ENCODE measurements at places on chromosomes 6 and 20.

- H3K27ac ChIP-seq, result no peak overlapping the region
- H3K4me3 ChIP-seq, result no peak overlapping the region
- H3K27me3 ChIP-seq, result no peaks in the 10 kb centered on the region
- DNase-seq, result no peak
- H3K36me3 ChIP-seq, result no peaks in the 10 kb centered on the region
Measured at GRCh38 chr20:58399926-58400325, 10.9 kb downstream of the VAPB start.

GRCh38 chr20:37907677-37908401 is 4.9 kb downstream of the VSTM2L start:
- no peak overlapping the region for H3K4me3 ChIP-seq
- H3K4me1 ChIP-seq, result peaks cover 23% of the 10 kb centered on the region
- no peak overlapping the region for H3K27ac ChIP-seq

- H3K36me3 ChIP-seq, result no peaks in the 10 kb centered on the region
- no peaks in the 10 kb centered on the region for H3K27me3 ChIP-seq
- no peak overlapping the region for H3K4me3 ChIP-seq
- H3K27ac ChIP-seq, result no peak overlapping the region
- DNase-seq, result no peak
Measured at GRCh38 chr6:90695316-90695715, 108.4 kb upstream of the MAP3K7 start.

DNA sequence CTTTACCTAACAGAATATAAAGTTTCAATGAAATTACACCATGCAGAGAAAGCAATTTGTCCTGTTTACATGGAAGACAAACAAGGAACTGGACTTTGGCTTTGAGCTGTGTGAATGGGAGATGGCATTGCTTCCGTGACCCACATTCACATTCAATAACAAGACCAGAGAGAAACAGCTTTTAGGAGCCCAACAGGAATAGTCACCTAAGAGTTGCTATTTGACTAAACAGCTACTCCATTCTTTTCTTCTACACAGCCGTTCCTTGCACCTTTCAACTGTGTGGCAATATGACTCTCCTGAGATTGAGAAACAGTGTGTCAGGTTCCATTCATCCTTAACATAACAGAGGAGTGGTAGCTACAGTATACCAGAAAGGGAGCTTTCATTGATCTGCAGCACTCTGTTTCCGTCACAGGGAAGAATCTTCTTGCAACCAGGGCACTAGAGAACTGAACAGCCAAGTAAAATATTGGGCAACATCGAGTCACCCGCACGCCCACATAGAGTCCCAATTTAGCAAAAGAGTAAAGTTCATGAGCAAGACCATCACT is 355.1 kb downstream of the HAO1 start:
- no peak overlapping the region for H3K27ac ChIP-seq
- H3K4me1 ChIP-seq, result peaks cover 4% of the 10 kb centered on the region
- DNase-seq, result peak; percentile 52
- H3K27me3 ChIP-seq, result no peaks in the 10 kb centered on the region

DNA sequence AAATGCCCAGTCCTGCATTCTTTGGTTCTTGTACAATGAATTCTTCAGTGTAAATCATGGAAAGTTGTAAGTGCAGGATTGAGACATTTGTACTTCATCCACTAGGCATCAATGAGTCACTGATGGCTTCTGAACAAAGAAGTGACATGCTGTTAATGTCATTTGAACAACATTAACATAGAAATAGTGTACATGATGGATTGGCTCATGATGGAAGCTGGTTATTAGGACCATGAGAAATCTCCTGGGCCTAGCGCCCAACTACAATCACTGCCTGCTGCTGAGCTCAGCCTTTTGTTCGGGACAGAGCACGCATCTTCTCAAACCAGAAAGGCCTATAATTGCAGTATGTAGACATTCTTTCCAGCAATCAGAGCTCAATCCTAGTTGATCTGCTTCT is 316.8 kb upstream of the TSHZ2 start:
- peaks cover 16% of the 10 kb centered on the region for H3K27me3 ChIP-seq
- DNase-seq, result no peak
- H3K36me3 ChIP-seq, result no peaks in the 10 kb centered on the region
- H3K4me3 ChIP-seq, result no peak overlapping the region

DNA sequence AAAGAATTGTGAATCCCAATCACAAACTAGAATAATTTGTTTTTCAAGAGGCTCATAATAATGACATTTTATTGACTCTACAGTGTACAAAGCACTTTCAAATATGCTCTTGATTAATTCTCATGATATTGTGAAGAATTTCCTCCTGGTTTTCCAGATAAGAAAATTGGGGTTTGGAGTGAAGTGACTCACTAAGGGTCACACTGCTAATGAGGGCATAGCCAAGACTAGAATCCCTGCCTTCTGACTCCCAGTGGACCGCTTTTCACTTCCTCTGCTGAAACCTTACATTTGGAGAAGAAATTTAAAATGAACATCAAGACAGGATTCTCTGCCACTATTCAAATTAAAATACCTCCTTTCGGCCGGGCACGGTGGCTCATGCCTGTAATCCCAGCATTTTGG is 38.3 kb upstream of the LTV1 start:
- no peak for DNase-seq
- H3K27ac ChIP-seq, result no peak overlapping the region
- peaks cover 10% of the 10 kb centered on the region for H3K36me3 ChIP-seq

DNA sequence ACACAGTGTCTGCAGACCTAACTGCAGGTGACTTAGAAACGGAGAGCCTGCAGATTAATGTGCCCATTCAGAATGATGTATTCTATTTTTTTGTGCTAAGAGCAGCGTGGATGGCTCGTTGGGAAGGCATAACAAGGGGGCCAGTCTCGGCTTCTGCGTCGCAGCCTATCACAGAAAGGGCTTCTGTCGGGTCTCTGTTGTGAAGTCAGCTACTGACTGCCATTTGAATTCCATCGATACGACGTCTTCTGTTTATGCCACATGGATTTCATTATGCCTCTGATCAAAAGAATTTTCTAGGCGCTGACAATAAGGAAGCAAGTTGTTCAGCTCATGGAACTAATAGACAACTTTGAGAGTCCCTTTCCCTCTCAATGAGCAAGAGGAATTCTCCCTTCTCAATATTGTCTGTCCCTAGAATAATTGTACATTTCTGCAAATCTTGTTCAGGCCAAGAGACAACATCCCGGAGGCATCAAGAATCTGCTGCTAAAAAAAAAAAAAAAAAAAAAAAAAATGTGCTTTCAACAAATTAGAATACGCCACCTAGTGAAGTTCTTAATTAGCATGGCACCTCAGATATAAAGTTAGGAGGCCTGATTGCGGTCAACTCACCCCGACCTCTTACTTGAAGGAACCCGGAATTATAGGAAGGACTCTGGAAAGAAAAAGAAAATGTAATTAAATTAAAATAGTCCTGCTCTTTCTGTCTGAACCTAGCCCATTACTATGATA is 223.9 kb downstream of the TSHZ2 start:
- DNase-seq, result peak; percentile 48
- no peaks in the 10 kb centered on the region for H3K36me3 ChIP-seq
- no peak overlapping the region for H3K27ac ChIP-seq
- H3K4me1 ChIP-seq, result 0 out of 2 replicates have a peak, but pooled peaks cover 6% of the 10 kb centered on the region
- H3K4me3 ChIP-seq, result peak overlapping the region; percentile 35
- H3K27me3 ChIP-seq, result no peaks in the 10 kb centered on the region

GRCh38 chr6:138891255-138891986 is 95.5 kb downstream of the ECT2L start:
- peak; percentile 46 for DNase-seq
- H3K36me3 ChIP-seq, result no peaks in the 10 kb centered on the region
- no peaks in the 10 kb centered on the region for H3K27me3 ChIP-seq
- no peak overlapping the region for H3K4me3 ChIP-seq
- H3K27ac ChIP-seq, result no peak overlapping the region
- no peaks in the 10 kb centered on the region for H3K4me1 ChIP-seq

GRCh38 chr20:37566590-37567330 is 39.1 kb upstream of the BLCAP start:
- H3K27ac ChIP-seq, result no peak overlapping the region
- no peak for DNase-seq
- peaks cover 54% of the 10 kb centered on the region for H3K27me3 ChIP-seq
- H3K36me3 ChIP-seq, result no peaks in the 10 kb centered on the region

GRCh38 chr6:11552442-11552841 is 14.9 kb downstream of the TMEM170B start:
- no peaks in the 10 kb centered on the region for H3K4me1 ChIP-seq
- H3K4me3 ChIP-seq, result no peak overlapping the region
- no peaks in the 10 kb centered on the region for H3K36me3 ChIP-seq
- no peak overlapping the region for H3K27ac ChIP-seq
- H3K27me3 ChIP-seq, result no peaks in the 10 kb centered on the region

DNA sequence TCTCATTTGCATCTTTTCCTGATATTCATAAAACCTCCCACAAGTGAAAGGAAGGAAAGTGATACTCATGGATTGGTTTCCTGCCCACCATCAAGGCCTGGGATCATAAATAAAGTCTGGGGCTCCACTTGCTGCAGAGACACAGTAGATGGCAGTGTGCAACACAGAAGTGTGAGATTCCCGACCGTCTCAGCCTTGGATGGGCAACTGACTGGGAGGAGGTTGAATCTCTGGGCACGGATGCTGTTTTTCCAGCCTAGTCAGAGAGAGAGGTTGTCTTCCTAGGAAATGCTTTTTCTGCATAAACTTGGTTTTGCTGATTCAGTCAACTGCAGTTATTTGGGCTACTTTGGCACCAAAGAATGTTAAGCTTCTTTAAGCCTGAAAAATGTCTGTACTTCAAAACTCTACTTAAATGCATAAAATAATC is 9.9 kb upstream of the RFPL4B start:
- H3K36me3 ChIP-seq, result no peaks in the 10 kb centered on the region
- no peak overlapping the region for H3K4me3 ChIP-seq
- peak; percentile 96 for DNase-seq
- peaks cover 47% of the 10 kb centered on the region for H3K4me1 ChIP-seq
- H3K27ac ChIP-seq, result peak overlapping the region; percentile 43

DNA sequence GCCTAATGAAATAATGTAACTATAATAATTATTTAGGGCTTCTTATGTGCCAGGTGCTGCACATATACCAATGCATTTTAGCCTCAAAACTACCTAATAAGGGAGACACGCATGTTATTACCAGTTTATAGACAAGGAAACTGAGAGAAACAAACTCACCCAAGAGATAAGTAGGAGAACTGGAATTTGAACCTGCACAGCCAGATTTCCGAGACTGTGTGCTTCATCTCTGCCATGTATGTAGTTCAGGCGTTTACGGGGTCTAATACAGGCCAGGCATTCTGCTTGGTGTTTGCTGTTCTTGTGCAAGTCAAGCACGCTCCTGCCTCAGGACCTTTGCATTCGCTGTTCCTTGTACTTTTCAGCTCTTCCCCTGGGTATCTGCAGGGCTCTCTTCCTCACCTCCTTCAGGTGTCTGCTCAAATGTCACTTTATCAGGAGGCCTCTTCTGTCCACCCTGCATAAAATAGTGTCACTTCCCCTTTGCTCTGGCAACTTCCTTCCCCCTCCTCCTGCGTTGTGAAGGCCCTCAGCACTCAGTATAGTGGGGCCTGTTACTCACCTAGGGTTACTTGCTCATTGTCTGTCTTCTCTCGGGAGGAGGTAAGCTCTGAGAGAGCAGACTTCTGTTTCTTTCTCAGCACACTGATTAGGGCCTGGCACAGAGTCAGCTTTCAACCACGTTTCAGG is 6.1 kb upstream of the NSFL1C start:
- H3K27ac ChIP-seq, result no peak overlapping the region
- DNase-seq, result no peak
- H3K27me3 ChIP-seq, result no peaks in the 10 kb centered on the region
- no peak overlapping the region for H3K4me3 ChIP-seq
- H3K4me1 ChIP-seq, result peaks cover 19% of the 10 kb centered on the region
- no peaks in the 10 kb centered on the region for H3K36me3 ChIP-seq

GRCh38 chr6:152207915-152208714 is 400.6 kb downstream of the ESR1 start:
- peaks cover 77% of the 10 kb centered on the region for H3K36me3 ChIP-seq
- no peak overlapping the region for H3K4me3 ChIP-seq
- no peaks in the 10 kb centered on the region for H3K27me3 ChIP-seq
- no peaks in the 10 kb centered on the region for H3K4me1 ChIP-seq
- no peak for DNase-seq

DNA sequence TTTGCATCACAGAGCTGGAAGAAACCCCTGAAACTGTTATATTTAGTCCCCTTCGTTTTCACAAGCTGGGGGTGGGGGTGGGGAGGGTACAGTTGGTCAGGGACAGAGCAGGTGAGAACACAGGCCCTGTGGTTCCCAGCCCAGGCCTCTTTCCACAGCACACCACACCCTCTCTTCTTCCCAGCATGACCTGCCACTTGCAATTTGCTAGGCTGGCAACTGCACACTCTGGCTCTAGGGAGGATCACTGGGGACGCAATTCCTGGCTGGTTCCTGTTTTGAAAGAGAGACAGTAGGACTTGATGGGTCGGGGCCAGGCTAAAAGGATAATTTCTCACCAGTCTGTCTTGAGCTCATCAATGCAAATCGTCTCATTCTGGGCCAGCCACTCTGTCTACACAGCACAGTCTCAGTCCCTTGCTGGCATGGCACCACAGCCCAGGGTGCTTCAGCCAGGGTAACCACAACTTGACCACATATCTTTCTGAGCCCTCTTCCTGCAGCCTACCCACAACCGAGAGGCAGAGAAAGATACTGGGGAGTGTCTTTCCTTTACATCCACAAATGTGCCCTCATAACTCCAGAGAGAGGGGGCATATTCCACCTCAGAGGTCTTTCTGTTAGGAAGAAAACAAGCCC is 41.7 kb upstream of the EMILIN3 start:
- no peak for DNase-seq
- H3K4me3 ChIP-seq, result no peak overlapping the region
- H3K4me1 ChIP-seq, result 0 out of 2 replicates have a peak, but pooled peaks cover 4% of the 10 kb centered on the region
- no peak overlapping the region for H3K27ac ChIP-seq
- H3K36me3 ChIP-seq, result peaks cover 28% of the 10 kb centered on the region
- no peaks in the 10 kb centered on the region for H3K27me3 ChIP-seq

GRCh38 chr6:27251112-27251605 is 3.7 kb downstream of the PRSS16 start:
- DNase-seq, result peak; percentile 35
- no peak overlapping the region for H3K27ac ChIP-seq
- no peaks in the 10 kb centered on the region for H3K36me3 ChIP-seq
- H3K4me1 ChIP-seq, result no peaks in the 10 kb centered on the region

DNA sequence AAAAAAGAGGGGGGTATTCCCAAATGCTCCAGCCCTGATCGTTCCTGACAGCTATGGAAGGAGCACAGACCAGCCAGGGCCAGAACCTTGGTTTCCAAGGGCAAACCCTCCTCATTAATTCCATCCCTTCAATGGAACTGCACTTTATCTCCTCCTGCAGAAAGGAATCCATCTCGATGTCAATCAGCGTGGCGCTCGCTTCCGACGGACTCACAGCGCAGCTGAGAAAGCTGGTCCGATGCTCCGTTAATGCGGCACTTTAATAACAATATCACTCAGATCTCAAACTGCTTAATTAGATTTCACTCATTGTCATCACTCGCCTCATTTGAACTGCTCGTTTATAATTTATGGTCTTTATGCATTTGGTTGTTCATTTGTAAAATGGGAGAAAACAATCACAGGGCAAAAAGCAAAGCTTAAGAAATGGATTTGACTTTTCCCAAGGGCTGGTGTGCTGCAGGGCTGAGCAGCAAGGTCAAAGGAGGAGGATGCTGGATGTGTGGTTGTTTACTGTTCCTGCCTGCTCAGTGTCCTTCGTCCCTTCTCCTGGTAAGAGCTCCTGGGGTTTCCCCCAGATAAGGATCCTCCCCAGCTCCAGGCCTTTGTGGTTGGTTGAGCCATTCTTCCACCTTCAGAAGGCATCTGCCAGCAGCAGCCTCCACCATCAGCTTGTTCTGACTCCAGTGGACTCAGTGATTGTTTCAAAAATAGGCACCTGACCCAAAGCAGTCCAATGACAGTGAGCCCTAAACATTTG is 152.7 kb downstream of the ANKRD60 start:
- no peaks in the 10 kb centered on the region for H3K36me3 ChIP-seq
- no peak overlapping the region for H3K4me3 ChIP-seq
- no peaks in the 10 kb centered on the region for H3K27me3 ChIP-seq
- H3K27ac ChIP-seq, result no peak overlapping the region
